Neural progenitor cell (in vitro differentiated cells): ENCODE measurements at places on chromosomes 1 and 21. TPM values are rescaled to one million over a fixed set of nuclear protein-coding genes. Genes with fewer than 3 reads are reported as not detected.
A peak's percentile ranks its signal among the peaks of the same experiment; 100 is the strongest.

- H3K4me1 ChIP-seq: peaks cover 67% of the 10 kb centered on the region
- no peak overlapping the region for H3K4me3 ChIP-seq
- H3K27ac ChIP-seq: no peak overlapping the region
- no peak for DNase-seq
- no peaks in the 10 kb centered on the region for H3K27me3 ChIP-seq
Observed at GRCh38 chr1:56547977-56548376, 31.4 kb downstream of the PLPP3 start.

GRCh38 chr1:110155878-110156522 is 5.7 kb downstream of the SLC6A17 start:
- peaks cover 5% of the 10 kb centered on the region for H3K4me1 ChIP-seq
- H3K4me3 ChIP-seq: no peak overlapping the region
- H3K36me3 ChIP-seq: no peaks in the 10 kb centered on the region
- peaks cover 57% of the 10 kb centered on the region for H3K27me3 ChIP-seq
- no peak overlapping the region for H3K27ac ChIP-seq
- DNase-seq: peak; percentile 85

GRCh38 chr1:180964056-180964455 is 51.4 kb downstream of the KIAA1614 start:
- no peaks in the 10 kb centered on the region for H3K27me3 ChIP-seq
- H3K4me1 ChIP-seq: peaks cover 8% of the 10 kb centered on the region
- no peak for DNase-seq
- H3K36me3 ChIP-seq: no peaks in the 10 kb centered on the region
- no peak overlapping the region for H3K27ac ChIP-seq
- H3K4me3 ChIP-seq: no peak overlapping the region

- no peak overlapping the region for H3K4me3 ChIP-seq
- H3K4me1 ChIP-seq: peaks cover 20% of the 10 kb centered on the region
- peak; percentile 23 for DNase-seq
- H3K27me3 ChIP-seq: no peaks in the 10 kb centered on the region
- no peak overlapping the region for H3K27ac ChIP-seq
Observed at GRCh38 chr1:30378991-30379581, 344.3 kb downstream of the MATN1 start.

DNA sequence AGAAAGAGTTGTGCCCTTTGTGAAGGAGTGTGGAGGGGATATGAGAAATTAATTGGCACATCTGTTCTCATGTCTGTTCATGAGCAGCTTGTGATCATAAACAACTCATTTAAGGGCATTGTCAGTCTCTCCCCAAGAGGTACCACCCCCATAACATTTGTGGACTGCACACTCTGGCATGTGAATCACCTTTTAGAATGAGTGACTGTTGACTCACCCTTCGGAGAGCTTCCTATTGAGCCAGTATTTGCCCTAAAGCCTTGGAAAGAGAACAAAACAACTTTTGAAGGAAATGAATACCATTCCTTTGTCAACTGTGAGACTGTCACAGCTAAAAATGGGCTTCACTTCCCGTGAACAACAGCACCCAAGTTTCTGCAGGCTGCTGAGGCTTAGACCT is 27.5 kb upstream of the MYSM1 start:
- H3K27me3 ChIP-seq: no peaks in the 10 kb centered on the region
- no peak overlapping the region for H3K27ac ChIP-seq
- H3K4me1 ChIP-seq: no peaks in the 10 kb centered on the region
- no peak overlapping the region for H3K4me3 ChIP-seq

- no peaks in the 10 kb centered on the region for H3K36me3 ChIP-seq
- no peak for DNase-seq
- no peak overlapping the region for H3K27ac ChIP-seq
- no peaks in the 10 kb centered on the region for H3K4me1 ChIP-seq
- H3K27me3 ChIP-seq: peaks cover 34% of the 10 kb centered on the region
Observed at GRCh38 chr21:34878501-34878900, 170.6 kb downstream of the RUNX1 start.

The PGLYRP4 gene
- total RNA-seq: not detected in 2 replicates

The SLC9C2 gene
- not detected in 2 replicates for total RNA-seq

The AMIGO1 gene
- 4.5 and 6.0 TPM in 2 replicates for total RNA-seq
